Fibroblast of mammary gland (primary cell): ENCODE measurements at places on chromosomes 5 and 9.

DNA sequence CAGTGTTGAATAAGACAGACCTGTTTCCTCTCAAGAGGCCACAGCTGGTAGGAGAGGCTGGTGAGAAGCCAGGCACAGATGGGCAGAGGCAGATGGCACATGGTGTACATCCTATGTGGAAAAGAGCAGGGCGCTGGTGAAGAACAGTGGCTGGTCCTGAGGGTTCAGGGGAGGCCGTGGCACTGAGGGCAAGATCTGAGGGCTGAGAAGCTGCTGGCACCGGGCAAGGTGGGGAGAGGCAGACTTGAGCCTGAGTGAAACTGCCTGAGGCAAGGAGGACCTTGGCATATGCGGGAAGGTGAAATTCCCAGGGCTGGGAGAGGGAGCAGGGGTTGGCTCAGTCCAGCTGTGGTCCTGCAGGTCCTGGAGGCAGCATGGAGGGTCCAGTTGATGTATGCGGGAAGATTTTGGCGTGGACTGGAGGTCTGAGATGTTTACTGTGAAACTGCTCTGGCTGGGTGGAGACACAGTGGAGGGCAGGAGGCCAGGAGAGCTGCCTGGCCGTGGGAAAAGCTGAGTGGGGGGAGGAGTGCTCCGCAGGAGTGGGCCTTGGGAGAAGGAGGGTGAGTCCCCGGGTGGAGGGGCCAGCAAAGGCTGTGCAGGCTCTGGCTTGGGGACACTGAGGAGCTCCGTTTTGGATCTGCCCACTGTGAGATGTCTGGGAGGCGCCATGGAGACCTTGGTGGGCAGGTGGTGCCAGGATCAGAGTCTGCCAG lies 2.6 kb downstream of the MAN1B1 start:
- no peak for DNase-seq

GRCh38 chr9:113664181-113664875 lies 200.8 kb downstream of the RGS3 start:
- no peak for DNase-seq

GRCh38 chr5:57442080-57442839 lies 40.4 kb downstream of the ACTBL2 start:
- DNase-seq, result peak; percentile 100

DNA sequence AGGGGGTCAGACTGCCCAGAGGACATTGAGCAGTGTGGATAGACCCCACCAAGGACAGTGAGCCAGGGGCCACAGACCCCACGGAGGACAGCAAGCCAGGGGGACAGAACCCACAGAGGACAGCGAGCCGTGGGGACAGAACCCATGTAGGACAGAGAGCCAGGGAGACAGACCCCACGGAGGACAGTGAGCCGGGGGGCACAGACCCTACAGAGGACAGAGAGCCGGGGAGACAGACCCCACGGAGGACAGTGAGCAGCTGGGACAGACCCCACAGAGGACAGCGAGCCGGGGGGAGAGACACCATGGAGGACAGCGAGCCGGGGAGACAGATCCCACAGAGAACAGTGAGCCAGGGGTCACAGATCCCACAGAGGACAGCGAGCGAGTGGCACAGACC lies 3.4 kb upstream of the ZDHHC11 start:
- no peak for DNase-seq

- DNase-seq, result no peak
These were observed 276.6 kb downstream of the ICE1 start for GRCh38 chr5:5699062-5699461.

DNA sequence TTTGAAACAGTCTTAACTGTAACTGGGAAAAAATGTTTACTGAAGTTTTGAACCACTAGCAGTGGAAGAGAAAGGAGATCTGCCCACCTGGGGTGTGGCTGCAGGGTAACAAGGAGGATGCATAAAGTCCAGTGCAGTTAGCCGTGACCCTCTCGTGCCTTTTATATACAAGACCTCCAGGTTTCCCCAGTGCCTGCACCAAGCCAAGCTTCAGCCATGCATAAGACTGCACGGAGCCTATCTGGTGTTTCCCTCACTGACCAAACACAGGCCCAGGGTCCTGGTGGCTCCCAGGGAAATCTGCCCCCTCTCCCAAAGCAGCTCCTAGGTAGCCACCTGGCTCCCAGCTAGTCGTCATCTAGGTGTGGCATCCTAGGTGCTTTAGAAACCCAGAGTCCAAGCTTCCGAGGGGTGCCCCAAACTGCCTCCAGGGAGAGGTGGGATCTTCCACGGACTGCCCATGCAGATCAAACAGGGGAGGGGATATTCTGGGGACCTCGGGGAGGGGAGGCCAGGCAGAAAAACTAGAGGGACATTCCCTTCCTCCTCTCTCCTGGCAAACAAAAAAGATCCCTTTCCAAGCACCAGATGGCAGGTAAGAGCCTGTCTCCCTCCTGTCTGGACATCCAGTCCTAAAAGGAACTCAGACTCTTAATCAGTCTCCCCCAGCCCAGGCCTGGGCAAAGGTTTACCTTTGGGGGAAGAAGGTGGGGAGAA lies 2.7 kb downstream of the SHB start:
- DNase-seq, result no peak
